ENCODE measurements at places on chromosomes 6 and 20.

GRCh38 chr20:38113401-38114325 lies 51.4 kb downstream of the TGM2 start:
- no peak for DNase-seq

- DNase-seq, result no peak
These were observed 326.6 kb downstream of the NRN1 start for GRCh38 chr6:5680095-5680494.

GRCh38 chr6:14614631-14615030 lies 497.1 kb downstream of the CD83 start:
- DNase-seq, result no peak

DNA sequence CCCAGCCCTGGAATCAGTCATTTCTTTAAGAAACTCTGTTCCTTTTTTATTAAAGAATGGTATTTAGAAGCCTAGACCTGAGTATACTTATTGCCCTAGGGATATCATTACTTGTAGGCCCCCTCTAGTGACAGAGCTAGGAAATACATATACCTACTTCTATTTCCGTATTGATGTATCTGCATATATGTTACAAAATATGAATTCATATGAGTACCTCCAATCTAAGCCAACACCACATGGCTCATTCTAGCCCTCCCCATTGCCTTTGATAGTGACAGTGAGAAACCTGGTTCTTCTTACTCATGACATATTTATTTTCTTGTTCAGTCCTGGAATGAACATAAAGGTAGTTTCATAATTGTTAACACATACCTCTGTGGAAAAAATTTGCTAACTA lies 137.2 kb downstream of the FARS2 start:
- DNase-seq, result no peak

DNA sequence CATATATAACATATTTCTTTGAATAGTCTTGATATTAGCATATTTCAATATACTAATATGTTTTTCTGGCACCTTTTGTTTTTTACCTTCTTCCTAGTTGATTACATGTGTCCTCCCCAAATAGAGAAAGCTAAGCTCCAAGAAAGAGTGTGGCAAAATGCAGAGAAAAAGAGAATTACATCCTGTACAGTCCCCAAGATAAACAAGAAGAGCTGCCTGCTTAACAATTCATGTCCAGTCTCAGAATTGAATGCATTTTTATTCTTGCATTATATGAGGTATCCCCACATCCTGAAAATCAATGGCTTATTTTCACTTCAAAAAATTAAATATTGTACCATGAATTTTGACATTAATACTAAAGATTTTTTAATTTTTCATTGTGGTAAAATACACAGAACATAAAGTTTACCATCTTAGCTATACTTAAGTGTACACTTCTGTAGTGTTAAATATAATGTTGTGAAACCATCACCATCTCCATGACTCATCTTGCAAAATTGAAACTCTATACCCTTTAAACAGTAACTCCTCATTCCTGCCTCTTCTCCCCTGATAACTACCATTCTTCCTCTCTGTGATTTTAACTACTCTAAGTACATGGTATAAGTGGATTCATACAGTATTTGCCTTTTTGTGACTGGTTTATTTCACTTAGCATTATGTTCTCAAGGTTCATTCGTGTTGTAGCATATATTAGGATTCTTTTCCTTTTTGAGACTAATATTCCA lies 490.3 kb downstream of the COL12A1 start:
- DNase-seq, result no peak

GRCh38 chr6:112594886-112595594 lies 247.9 kb downstream of the RFPL4B start:
- DNase-seq, result no peak

DNA sequence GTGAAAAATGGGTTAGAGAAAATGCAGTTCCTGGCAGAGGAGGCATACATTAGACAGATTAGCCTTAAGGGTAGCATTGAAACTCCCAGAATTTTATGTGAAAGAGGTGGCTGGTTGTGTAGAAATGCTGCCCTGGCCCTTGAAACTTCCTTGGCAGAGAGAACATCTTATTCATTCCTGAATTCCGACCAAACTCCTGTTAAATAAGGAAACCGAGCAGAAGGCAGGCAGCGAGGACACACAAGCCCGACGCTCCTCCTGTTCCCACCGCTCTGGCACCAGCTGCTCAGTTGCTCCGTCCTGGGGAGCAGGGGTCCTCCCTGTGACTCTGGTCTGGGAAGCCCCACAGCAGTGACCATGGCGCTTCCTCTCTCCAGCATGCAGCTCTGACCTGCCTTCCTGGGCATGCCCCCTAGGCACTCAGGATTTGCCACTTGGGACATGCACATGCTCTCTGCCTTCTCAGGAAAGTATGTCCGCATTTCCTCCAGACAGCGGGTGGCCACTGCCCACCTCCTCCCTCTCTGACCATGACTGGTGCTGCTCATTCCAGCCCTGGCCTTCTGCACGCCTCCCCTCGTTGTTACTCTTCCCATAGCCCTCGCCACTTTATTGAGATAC lies 35.2 kb upstream of the CLDN20 start:
- no peak for DNase-seq

DNA sequence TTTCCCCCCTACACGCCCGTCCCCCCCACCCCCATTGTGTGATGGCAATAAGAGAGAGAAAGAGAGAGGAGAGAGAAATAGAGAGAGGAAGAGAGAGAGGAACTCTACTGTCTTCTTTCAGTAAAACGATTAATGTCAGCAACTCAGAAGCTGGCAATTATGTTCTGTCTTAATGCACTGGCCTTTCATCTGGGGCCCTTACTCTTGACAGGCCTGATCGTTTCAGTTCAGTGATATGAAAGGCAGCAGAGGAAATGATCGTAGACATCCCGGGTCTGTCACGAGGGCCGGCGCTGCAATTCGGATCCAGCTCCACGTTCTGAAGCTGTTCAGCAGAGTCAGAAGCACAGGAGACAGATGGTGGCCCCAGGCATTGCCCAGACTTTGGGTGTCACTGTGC lies 308.9 kb downstream of the ZNF217 start:
- DNase-seq, result no peak

DNA sequence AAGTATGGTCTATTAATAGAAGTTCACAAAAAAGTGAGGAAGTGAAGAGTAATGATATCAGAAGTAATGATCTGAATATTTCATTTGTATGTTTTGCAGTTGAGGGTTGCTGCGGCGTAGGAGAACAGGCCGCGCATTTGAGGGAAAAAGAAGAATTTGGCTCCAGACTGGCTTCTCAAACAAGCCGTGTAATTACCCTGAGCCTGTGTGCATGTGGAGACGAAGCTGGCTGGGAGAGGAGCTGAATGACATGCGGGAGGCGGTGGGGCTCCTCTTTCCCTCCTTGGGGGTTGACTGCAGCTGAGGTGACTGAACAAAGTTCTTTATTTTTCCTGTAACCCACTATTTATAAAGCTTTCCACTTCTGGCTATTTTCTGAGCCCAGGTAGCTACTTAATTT lies 115.5 kb upstream of the AFDN start:
- DNase-seq, result no peak

DNA sequence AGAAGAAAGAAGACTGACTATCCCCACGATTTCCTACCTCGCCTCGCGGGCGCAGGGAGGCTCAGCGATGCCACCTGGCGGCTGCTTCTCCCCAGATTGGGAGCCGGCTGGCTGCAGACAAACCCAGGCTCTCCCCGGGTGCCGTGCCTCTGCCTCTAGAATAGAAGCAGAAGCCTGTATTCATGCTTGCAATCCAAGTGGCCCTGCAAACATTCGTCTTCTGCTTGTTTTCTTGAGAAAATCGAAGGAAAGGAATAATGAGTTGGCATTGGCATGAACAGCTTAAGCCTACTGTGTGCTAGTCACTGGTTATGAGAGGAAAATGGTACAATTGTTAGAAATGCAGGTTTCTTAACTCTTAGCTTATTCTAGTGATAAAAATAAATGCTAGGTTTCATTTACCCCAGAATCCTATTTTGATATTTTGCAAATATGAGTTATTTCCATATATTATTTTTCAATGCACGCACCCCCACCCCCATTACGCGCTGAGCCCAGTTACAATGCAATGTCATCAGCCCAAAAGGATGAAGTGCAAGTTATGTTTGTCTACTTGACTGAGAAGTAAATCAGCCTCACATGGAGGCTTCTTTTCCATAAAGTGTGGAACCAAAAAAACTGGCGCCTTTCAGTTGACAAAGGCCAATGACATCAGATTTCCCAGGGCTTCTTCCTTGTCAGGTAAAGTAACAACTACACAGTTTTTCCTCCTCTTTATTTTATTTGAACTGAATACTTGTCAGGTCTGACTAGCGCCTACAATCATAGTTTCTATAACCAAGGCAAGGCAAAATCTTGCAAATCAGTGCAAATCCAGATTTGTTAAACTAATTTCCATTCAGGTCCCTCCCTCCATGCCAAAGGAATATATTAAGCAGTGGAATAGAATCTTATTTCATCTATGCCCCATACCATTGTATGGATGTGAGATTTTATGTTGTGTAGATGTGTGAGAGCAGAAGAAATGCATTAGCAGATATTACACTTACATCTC lies 3.9 kb upstream of the SOX4 start:
- peak; percentile 85 for DNase-seq

DNA sequence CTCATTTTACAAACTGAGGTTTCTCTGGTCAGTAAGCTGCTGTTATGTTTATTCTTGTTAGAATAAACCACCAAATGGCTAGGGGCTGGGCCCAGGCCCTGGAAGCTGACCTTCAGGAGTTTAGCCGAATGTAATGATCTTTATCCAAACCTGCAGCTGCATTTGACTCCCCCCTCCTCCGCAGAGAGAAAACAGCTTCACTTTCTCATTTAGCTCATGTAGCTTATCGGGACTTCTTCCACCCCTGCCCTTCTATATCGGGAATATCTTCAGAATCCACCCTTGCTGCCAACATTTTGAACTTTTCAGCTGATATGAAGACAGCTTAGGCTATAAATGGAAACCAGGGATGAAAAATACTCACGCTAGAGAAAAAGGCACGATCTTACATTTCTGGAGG lies 102.6 kb downstream of the ZMYND8 start:
- DNase-seq, result no peak

- peak; percentile 71 for DNase-seq
These were observed 128.5 kb upstream of the CDYL start for GRCh38 chr6:4647414-4648365.

- no peak for DNase-seq
These were observed 250.8 kb downstream of the CDH26 start for GRCh38 chr20:60209048-60209447.

DNA sequence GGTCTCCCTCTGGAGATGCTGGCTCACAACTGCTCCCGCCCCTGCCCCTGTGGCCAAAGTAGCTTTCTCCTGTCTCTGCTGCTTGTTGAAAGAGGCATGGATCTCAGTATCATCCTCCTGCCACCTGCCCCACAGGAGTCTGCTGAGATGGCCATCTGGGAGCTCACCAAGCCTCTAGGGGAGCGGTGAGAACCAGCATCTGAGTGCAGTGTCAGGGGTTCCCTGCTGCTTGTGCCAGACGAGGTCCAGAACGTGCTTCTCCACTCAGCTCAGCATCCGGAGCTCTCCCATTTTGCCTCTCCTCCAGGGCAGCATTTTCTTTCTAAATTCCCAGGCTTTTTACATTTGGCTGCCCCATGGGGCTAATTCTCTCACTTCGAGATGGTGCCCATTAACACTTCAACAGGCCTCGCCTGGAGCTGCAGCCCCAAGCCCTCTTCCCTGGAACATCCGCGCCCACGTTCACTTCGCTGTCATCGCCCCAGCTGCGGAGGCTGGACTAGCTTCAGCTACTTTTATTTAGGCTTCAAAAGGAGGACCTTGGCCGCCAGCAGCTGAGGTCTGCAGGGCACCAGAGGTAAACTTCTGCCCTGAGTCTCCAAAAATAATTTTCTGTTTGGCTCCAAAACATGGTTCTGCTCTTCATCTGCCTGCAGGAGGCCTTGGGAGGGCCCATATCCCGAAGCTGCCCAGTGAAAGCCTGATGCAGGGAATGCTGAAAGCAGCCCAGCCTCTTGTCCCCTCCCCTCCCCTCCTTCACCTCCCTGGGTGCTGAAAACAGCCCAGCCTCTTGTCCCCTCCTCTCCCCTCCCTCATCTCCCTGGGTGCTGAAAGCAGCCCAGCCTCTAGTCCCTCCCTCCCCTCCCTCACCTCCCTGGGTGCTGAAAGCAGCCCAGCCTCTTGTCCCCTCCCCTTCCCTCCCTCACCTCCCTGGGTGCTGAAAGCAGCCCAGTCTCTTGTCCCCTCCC lies 25.2 kb upstream of the MLN start:
- DNase-seq, result no peak

- peak; percentile 12 for DNase-seq
These were observed 13.8 kb downstream of the CCN5 start for GRCh38 chr20:44728801-44729443.

- DNase-seq, result no peak
These were observed 48.2 kb upstream of the GMPR start for GRCh38 chr6:16190214-16190613.

DNA sequence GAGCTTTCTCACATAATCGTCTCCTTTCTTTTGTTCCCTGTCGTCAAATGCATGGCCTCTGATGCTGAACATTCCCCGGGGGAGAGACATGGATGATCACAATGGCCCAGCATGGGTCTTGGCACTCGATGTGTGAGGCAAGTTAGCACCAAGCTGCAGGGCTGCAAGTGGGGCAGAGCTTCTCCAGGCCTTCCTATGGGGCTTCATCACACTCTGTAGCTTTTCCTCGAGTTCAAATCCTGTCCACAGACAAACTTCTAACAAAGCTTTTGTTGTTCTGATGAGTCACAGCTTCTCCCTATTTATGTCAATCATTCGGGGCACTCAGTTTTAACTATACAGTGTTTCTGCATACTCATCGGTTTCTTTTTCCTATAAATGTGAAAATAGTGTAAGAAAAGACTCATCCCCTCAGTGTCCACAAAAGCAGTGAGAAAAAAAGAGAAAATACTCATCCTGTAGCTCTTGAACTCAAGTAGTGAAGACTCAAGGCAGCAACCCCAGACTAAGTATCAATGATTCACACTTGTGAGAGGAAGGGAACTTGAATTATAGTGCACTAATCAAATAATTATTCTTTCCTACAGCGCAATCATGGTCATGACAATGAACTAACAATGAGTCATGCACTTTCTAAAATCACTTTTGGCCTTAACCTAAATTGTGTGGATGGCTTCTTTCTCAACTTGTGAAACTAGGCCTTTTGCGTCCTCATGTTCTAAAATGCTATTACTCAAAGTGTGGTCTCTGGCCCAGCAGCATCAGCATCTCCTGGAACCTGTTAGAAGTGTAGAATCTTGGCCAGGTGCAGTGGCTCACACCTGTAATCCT lies 68.4 kb upstream of the NOX3 start:
- no peak for DNase-seq

GRCh38 chr6:144993870-144994269 lies 708.7 kb downstream of the UTRN start:
- DNase-seq, result no peak

DNA sequence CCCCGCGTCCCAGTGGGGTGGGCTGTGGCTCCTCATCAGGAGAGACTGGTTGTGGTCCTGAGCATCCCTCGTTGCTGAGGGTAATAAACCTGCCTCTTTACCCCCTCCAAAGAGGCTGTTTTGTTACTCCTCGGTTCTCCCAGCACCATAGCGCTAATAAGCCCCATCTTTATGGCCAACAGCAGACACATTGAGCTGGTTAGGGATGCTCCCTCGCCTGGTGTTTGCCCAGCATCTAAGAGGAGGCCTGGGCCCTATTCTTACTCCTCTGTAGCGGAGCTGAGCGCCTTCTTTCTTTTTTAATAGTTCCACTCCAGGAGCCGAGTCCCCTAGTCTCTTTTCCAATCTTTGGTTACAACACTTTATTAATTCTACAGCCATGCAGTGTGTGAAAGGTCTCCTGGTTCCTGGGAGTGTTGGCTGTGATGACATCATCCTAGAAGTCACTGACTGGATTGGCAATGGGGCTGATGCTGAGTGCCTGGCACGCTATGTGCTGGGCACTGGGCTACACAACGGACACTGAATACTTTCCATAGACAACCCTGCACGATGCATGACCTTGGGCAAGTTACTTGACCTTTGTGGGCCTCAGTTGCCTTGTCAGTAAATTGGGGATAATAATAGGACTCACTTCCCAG lies 50.6 kb upstream of the CCDC167 start:
- peak; percentile 7 for DNase-seq

All from midbrain (tissue), 1 donor.